ENCODE measurements at places on chromosomes 7 and 10.

DNA sequence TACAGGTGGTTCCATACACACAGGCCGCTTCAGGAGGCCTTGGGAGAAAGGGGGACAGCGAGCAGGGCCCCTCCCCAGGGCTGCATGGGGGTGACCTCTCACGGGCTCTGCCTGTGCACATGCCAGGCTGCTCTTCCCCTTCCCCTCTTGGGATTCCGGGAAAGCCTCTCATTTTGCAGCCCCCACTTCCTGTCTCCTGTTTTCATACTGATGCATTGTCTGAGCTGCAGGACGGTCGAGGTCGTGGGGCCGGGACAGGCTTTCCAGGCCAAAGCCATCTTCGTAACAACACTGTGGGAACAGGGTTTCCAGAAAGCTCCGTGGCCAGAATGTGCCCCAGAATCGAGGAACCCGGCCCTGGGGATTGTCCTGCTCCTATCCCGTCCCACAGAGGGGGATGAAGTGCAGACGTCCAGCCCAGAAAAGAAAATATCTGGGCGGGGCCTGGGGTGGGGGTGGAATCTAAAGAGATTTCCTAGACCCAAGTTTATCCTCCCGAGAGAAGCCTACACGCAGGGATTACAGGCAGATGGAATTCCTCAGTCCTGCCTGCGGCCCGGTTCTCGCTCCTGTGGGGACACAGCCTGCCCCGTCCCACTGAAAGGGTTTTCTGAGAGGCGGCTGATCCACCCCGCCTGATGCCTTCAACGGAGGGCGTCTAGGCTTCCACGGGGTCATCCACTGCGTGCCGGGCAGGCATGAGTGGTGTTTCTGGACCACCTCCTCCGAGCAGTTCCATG lies 29.5 kb upstream of the DNAAF5 start:
- DNase-seq: no peak

GRCh38 chr10:99524050-99524666 lies 8.6 kb upstream of the NKX2-3 start:
- no peak for DNase-seq

DNA sequence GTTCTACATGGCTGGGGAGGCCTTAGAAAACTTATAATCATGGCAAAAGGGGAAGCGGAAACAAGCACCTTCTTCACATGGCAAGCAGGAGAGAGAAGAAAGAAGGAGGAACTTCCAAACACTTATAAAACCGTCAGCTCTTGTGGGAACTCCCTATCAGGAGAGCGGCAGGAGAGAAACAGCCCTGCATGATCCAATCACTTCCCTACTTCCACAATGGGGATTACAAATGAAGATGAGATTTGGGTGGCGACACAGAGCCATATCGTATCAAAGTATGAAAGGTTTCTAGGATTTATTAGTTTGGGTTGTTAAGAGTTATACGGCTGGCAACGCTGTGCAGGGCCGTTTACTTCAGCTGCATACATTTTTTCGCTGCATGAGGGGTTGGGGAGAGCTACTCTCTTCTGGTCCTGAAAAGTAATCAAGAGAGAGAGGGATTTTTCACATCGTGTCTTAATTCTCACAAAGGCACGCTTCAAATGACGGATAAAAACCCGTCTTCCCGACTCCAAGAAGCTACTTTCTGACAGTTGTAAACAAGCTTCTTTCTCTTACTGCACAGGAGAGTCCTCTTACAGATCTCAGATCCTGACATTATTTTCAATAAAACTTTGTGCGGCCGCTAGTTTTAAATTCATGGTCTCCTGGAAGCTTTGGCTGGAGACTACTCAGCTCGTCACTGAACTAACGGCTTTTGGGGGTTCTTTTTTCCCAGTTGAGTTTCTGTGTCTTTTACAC lies 751 bp upstream of the GTPBP10 start:
- DNase-seq: no peak

GRCh38 chr7:79749856-79750255 lies 296.4 kb upstream of the MAGI2 start:
- no peak for DNase-seq

- no peak for DNase-seq
Measured at GRCh38 chr10:67550046-67550445, 145.9 kb downstream of the CTNNA3 start.

- no peak for DNase-seq
Measured at GRCh38 chr7:102111061-102112041, 175.3 kb upstream of the SH2B2 start.

DNA sequence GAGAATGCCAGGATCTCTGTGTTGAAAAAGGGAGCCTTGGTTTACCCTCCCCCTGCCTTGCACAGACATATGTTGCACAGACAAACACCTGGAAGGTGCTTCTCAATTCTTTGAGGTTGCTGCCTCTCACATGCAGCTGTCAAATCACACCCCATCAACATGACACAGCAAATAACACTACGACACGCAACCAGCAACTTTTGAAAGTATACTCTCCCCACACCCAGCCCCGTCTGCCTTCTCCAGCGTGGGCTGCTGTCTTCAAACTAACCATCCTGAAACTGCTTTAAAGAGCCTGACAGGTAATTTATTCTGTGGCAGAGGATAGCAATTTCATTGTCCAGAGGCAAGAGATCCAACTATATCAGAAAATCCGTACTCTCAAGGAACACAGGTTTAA lies 136.1 kb downstream of the PLXNA4 start:
- DNase-seq: no peak

GRCh38 chr7:136389933-136390332 lies 412.8 kb upstream of the MTPN start:
- no peak for DNase-seq

- DNase-seq: no peak
Measured at GRCh38 chr7:156907656-156908055, 14.7 kb upstream of the LMBR1 start.

- DNase-seq: no peak
Measured at GRCh38 chr7:22574754-22575520, 74.9 kb upstream of the STEAP1B start.

DNA sequence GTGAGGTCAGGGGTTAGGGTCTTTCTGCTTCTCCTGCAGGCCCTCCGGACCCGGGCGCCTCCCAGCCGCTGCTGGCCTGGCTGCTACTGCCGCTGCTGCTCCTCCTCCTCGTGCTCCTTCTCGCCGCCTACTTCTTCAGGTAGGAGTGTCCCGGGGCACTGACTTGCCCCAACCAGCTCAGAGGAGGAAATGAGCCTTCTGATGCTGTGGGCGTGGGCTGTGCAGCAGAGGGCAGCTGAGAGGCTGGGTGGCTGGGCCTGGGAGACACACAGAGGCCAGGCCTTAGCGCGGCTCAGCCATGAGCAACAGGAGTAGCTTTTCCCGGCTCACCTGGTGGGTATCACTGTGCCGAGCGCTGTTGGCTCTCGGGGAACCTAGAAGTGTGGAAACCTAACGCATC lies 78.9 kb downstream of the MKI67 start:
- no peak for DNase-seq

DNA sequence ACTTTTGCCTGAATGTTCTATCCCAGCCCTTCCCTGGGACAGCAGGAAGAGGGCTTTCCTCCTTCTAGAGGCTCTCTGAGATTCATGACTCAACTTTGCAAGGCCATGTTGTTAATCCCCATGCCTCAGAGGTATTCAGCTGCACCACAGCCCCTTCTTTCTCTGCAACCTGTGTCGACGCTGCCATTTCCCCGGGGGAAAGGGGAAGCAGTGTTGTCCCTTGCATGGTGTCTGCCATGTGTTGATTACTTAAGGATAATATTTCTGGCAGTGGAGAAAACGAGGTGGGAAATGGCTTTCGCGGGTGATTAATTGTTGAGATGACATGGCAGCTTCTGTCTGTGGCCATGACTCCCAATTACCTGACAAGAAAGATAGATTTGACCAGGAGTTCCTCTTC lies 133.1 kb downstream of the SORCS3 start:
- no peak for DNase-seq

GRCh38 chr10:13651969-13652720 lies 65.4 kb downstream of the PRPF18 start:
- DNase-seq: no peak

DNA sequence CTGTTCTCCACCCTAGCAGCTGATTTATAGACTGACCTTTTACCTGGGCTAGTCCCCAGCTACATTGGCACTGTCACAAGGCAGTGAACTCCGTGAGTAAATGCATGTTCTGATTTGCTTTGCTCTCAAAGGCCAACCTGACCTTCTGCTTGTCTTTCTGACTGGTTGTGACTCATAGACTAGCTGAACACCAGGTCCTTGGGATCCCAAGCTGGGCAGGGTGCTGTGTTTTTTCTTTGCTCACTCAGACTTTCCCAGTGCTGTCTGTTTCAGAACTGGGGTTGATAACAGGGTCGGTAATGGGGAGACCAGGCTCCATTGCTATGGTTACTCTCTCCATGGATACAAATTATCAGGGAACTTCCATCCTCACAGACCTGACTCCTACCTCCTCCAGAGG lies 35.0 kb downstream of the EVX1 start:
- DNase-seq: peak; percentile 11

- no peak for DNase-seq
Measured at GRCh38 chr10:110431659-110432058, 66.0 kb upstream of the DUSP5 start.

DNA sequence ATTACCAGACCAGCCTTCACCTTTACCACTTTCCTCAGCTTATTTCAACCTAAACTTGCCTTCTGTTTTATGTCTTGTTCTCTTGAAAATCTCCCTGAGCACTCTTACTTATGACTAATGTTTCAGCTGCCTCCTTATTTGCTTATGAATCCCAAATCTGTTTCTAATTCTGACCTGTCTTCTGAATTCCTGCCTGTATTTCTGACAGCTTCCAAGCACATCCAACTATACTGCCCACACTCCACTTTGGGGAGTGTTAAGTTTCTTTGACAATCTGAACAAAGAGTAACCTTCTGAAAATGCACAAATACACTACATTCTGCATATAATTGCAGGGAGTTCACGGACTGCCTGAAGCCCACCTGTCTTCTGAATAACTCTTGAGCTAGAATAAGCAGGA lies 48.7 kb downstream of the ARMC3 start:
- no peak for DNase-seq

GRCh38 chr10:58433066-58433465 lies 47.9 kb downstream of the TFAM start:
- DNase-seq: no peak

- no peak for DNase-seq
Measured at GRCh38 chr10:11720260-11720741, 21.9 kb upstream of the ECHDC3 start.

- DNase-seq: no peak
Measured at GRCh38 chr7:31695859-31696614, 9.0 kb downstream of the PPP1R17 start.

DNA sequence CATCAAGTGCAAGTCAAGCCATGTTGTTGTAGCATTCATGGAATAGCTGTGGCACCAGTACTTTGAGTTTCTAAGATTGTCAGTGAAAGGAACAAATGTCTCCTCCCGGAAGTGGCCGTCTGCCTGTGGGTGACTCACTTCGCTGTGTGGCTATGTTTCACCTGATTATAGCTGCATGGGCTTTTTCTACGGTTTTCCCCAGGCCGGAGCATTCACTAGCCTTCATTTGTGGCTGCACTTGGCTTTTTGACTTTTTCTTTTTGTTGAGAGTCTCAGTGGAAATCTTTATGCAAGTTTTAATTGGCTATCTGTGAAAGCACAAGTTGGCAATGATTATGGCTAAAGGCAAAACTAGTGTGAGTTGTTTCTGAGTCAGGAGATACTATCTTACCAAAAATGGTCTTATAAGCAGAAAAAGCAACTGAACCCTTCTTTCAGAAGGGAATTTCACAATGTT lies 35.0 kb downstream of the SRI start:
- DNase-seq: no peak

GRCh38 chr10:120749856-120750566 lies 101.2 kb upstream of the WDR11 start:
- DNase-seq: no peak

- DNase-seq: no peak
Measured at GRCh38 chr7:45625714-45626440, 51.7 kb downstream of the ADCY1 start.

Measured in BE2C (cell line).